SJCRH30 (cell line): ENCODE measurements at places on chromosomes 3 and 15.
A peak's percentile ranks its signal among the peaks of the same experiment; 100 is the strongest.

- no peak for DNase-seq
Measured at GRCh38 chr15:35256141-35256540, 171.0 kb upstream of the NANOGP8 start.

GRCh38 chr15:80850941-80851451, 71.8 kb downstream of the CEMIP start:
- no peak for DNase-seq

DNA sequence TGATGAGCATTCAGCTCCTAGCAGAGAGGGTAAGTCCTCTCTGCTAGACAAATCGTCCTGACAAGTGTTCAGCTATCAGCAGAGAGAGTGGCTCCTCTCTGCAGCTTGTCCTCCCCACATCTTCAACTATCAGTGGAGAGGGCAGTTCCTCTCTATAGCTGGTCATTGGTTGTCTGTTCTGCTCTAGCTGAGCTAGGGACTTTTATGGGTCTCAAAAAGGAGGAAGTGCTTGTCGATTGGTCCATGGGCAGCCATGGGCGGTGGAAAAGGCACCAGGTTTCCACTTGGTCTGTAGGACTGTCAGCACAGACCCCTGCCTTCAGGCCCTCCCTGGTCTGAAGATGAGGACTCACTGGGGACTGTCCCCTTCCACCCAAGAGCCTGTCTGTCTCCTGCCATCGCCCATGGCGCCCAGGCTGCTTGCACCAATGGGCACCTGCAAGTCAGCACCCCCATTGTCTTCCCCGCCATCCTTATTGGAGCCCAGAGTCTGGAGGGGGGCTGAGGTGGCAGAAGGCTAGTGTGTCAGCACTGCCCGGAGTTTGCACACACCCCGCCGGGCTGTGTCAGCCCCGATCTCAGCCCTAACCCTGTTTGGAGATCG, 264.7 kb downstream of the ZBBX start:
- DNase-seq: no peak

- no peak for DNase-seq
Measured at GRCh38 chr3:6860954-6861624, at the start of gene GRM7. Gene GRM7, plus strand, starts transcription at chr3:6861115.

- DNase-seq: peak; percentile 96
Measured at GRCh38 chr15:31306426-31307269, 20.0 kb upstream of the KLF13 start.

- DNase-seq: no peak
Measured at GRCh38 chr3:39196671-39197356, 4.4 kb upstream of the XIRP1 start.
